Kidney (tissue), 22 donors: ENCODE measurements at places on chromosomes 4 and X.

- peak; percentile 52 for DNase-seq
Observed at GRCh38 chrX:19121898-19122640, at the start of gene ADGRG2. Gene ADGRG2 (minus strand): TSS chrX:19122468. CDS start chrX:19068834, 53,634 bp downstream.

DNA sequence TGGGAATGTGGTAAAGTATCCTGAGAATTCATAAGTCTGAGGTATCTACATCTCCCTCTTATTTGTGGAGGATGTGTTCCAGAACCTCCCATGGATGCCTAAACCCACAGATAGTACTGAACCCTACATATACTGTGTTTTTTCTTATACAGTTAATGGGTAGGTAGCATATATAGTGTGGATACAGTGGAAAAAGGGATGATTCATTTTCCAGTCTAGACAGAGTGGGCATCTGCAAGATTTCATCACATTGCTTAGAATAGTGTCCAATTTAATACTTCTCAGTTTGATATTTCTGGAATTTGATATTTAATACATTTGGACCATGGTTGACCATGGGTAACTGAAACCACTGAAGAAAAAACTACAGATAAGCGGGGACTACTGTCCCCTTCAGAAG lies 155.0 kb upstream of the ANKRD50 start:
- no peak for DNase-seq

DNA sequence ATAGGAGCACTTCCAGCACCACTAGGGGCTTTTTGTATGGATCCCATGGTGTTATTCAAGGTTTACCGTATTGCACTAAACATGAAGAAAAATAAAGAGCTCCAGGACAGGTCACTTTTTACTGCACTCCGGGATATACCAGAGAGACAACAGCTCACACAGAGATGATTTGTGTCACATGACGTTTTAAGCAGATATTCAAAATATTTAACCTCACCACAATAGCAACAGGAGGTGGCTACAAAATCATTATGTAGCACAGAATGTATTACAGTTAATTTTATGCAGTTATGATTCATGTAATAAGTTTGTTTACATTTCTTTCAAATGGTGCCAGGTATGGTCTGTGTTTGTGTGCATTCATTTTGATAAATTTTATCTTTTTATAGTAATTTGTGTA lies 100.6 kb downstream of the LUZP4 start:
- no peak for DNase-seq

- DNase-seq: no peak
Observed at GRCh38 chr4:67550451-67550850, 5.1 kb upstream of the CENPC start.
